ENCODE measurements at places on chromosomes 3 and 15.

DNA sequence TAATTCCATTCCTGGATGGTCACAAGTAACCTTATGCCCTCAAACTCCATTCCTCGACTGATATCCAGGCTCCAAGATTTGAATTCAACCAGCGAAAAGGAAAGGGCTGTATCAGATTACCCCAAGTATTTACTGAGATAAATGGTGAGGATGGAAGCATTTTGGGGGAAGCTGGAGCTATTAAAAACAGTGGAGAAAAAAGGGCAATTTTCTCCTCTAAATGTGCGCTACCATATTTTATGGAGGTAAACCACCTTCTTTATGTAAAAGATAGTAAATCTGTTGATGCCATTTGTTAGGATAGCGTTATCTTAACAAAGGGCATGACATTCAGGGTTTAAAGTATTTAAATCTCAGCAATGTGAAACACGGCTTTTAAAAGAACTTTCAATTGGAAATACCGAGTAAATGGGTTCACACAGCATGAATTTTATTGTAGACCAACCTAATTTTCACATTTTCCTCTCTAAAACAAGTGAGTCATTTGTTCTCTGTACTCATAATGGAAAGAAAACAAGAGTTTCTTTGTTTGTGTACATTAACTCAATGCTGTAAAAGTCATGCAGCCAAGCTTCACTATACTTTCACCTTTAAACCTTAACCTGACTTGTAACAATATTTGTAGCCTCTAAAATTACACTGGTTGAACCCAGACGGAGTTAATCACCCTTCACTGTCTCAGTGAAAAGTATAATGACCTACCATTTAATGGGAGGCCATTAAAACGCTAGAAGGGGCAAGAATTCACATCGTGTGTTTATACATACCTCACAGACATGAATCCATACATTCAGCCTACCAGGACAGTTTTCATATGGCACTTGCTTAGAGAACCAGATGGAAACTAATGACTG lies 773.4 kb downstream of the ROBO1 start:
- DNase-seq, result no peak

DNA sequence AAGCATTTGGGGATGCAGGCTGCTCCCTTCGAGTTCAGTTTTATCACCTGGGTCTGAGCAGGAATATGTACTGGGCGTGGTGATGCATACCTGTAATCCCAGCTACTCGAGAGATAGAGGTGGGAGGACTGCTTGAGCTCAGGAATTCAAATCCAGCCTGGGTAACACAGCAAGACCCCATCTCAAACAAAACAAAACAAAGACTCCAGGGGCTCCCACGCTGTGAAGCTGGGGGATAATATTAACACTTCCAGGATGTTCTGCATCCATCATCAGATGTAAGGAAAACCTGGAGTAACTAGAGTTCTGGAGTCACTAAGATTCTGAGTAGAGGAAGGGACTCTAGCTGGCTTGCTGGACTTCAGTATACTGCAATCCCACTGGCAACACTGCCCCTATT lies 40.6 kb downstream of the LYZL4 start:
- DNase-seq, result no peak

GRCh38 chr3:171851660-171852058 lies 8.5 kb downstream of the TMEM212 start:
- DNase-seq, result no peak

GRCh38 chr3:61522626-61523025 lies 38.7 kb upstream of the PTPRG start:
- DNase-seq, result no peak

DNA sequence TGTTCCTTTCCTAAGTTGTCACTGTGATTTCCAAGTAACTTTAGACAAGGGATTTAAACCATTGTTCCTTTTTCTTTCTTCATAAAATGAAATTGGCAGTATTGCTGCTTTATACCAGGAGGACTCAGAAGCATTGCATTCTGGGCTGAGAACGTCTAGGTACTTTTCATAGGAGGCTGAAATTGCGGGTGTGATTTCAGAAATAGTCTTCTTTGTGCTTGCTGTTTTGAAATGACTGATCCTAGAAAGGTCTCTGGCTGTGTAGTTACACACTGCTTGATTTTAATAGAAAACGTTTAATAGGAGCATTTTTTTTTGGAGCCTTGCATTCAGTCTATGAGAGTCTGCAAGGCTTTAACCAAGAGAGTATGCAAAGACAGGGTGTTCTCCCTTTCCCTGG lies 56.3 kb downstream of the PPM1L start:
- no peak for DNase-seq

DNA sequence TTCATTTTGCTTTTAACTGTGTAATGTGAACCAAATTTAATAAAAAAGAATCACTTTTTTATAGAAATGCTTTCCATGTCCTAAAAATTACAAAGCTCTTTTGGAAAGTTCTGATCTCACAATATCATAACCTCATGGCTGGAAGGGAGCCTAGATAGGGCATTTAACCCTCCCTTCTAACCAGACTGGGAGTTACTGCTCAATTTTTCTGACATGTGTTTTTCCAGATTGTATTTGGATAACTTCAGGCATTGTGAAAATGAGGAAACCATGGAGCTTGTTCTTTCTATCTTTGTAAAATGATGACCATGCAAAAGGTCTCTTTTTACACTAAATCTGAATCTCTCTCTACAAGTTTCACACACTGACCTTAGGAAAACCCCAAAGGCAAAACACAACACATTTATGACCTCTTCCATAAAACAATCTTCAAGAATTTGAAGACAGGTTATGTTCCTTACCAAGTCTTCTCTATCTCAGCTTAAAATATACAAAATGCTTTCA lies 508.8 kb downstream of the DIPK2A start:
- no peak for DNase-seq

GRCh38 chr3:73568371-73568862 lies 56.3 kb downstream of the PDZRN3 start:
- DNase-seq, result no peak

- DNase-seq, result no peak
Observed at GRCh38 chr3:84881288-84881687, 77.5 kb upstream of the CADM2 start.

DNA sequence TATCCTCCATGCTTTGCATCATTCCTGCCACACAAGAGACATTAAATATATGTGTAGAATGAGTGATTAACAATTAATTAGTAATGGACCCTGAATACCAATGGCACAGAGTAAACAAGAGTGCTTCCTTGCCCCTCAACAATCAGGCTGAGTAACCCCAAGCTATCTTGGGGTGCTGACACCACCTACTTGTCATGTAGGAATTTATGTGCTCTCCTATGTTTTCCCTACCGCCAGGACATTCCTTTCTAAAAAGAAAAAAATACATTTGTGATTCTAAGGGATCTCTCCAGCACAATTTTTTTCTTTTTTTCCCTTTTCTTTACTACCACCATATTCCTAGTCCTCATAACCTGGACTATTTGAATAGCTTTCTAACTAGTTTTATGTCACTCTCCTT lies 449.1 kb downstream of the MFSD1 start:
- no peak for DNase-seq

GRCh38 chr3:122784436-122784835 lies 9.2 kb downstream of the HSPBAP1 start:
- no peak for DNase-seq

- no peak for DNase-seq
Observed at GRCh38 chr3:108338901-108339545, 42.7 kb downstream of the HHLA2 start.

- no peak for DNase-seq
Observed at GRCh38 chr3:71940486-71940885, 155.5 kb upstream of the PROK2 start.

DNA sequence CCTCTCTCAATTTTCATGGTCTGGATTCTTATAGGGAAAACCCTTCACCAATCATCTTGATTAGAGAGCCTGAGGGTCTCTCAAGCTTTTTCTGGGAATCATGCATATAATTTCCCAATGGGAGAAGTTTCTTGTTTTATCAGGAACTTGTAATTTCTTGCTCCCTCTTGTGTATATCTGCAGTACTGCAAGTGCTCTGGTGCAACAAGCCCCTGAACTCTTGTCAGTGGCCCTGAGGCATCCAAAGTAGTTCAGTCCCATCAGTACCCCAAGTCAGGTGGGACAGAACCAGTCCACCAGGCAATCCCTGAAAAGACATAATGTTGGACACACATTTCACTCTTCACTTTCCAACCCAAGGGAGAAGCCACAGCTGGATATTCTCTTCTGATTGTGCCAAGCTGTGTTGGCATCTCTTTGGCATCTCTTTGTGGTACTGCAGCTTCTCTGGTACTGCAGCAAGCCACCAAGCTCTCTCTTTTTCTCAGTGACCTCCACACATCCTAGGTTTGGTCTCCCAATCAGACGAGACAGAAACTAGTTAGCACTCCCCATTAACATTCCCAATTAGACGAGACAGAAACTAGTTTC lies 214.5 kb downstream of the ZIC4 start:
- peak; percentile 5 for DNase-seq

GRCh38 chr3:51024765-51025632 lies 350.3 kb downstream of the DOCK3 start:
- DNase-seq, result no peak

DNA sequence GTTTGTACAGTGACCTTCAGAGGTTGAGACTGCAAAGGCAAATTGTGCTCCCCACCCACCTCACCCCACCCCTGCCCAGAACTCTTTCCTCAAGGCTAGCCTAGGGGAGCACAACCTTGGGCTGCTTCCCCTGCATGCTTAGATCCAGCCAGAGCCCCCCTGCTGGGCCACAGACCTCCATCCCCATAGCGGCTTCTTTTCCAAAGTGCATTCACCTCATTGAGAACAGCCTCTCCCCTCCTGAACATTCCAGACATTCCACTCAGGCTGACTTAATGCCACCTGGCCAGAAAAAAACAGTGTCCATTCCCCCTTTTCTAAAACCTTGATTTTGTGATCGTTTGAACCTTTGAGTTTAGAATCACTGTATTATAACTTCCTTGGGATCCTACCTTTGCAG lies 124.4 kb upstream of the TOPAZ1 start:
- no peak for DNase-seq

DNA sequence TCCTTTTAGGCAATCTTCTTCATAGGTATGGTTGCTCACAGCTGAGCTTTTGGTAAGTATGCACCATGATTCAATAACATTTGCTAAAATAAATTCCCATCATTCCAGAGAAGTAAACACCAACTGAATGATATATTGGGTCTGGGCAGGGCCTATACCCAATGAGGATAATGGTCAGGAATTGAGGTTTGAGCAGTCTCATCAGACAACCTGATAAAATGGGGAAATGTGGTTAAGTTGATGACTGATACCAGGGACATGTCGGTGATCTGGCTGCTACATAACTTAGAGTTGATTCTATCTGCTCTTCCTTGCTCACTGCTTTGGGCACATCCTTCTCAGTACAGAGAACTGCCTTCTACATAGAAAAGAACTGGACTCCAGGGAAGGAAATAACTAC lies 92.9 kb downstream of the GPR156 start:
- DNase-seq, result no peak

DNA sequence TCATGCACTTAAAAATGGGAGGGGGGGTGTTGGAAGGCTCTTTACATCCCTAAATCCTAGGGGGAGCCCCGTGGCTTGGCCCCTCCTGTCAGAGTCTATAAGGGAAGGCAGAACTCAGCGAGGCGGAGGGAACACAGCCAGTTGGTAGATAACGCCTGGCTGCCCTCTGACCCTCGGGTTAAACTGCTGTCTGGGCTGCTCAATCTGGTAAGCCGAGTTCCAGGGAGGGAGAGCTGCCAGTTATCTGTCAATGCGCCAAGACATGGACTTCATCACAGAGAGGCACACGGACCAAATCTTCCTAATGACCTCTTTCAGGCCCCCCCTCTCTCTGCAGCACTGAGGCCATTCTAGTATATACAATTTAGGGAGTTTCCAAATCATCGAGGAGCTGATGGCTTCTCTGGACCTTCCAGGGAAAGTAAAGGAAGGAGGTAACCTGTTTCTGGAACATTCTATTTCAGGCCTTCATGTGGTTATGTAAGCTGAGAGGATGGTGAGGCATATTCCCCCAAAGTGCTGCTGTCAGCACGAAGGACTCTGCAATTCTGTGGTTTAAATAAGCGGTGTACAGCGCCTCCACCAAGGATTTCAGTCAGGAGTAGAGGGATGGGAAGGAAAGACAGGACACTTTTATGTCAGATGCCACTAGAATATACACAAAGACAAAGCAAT lies 349.0 kb downstream of the MCTP2 start:
- DNase-seq, result no peak

DNA sequence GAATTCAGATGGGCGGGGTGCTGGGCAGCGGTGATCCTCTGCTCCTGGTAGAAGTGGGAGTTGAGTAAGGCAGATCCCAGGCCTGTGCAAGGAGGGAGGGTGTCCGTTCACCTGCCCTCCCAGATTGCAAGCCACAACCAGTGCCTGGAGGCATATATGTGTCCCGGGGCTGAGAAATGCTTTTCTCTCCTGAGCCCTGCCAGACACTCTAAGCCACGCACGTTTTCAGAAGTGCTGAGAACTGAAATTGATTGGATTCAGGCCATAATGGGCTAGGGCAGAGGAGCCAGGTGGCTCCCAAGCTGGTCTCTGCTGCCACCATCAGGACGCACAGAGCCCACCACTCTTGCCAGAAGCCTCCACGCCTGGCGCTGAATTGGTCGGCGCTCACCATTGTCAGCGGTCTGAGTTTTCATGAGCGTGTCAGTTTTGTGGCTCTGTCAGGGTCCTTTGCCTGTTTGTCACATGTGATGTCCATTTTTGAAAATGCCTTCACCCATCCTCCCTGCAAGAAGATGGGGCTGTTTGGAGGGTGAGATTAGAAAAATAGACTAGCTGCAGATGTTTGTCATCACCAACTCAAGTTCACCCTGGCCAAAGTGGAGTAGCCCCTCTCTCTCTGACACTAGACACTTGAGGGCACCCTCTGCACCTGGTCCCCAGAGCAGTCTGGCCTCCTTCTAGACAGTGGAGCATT lies 15.4 kb upstream of the BFSP2 start:
- DNase-seq, result no peak

DNA sequence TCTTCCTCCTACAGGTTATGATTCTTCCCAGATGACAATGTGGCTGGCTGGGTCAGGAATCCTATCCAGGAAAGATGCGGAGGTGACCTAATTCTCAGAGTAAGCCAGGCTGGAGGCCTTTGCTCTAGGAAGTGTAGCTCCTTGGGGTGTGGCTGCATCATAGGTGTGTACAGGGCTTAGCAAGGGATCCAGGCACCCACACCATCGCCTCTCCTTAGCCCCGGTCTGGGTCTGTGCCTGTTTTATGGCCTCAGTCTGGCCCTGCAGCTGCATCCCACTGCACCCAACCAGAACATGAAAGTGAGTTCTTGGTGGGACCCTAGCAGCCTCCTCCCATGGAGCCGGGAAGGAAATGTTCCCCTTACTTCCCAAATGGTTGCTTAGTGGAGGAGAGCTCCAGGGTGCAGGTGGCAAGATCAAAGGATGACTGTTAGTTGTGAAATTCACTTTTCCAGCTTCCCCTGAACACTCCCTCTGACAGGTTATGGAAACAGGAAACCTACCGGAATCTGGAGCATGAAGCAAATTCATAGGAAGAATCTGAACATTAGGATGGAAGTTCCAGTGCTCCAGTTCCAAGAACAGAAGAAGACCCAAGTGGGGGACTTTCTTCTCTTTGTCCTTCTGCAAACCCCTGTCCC lies 2.7 kb upstream of the AMOTL2 start:
- DNase-seq, result no peak

GRCh38 chr3:183545708-183546107 lies 9.8 kb downstream of the KLHL6 start:
- DNase-seq, result no peak
